ENCODE measurements at places on chromosomes 6 and 20.
A peak's percentile ranks its signal among the peaks of the same experiment; 100 is the strongest.

DNA sequence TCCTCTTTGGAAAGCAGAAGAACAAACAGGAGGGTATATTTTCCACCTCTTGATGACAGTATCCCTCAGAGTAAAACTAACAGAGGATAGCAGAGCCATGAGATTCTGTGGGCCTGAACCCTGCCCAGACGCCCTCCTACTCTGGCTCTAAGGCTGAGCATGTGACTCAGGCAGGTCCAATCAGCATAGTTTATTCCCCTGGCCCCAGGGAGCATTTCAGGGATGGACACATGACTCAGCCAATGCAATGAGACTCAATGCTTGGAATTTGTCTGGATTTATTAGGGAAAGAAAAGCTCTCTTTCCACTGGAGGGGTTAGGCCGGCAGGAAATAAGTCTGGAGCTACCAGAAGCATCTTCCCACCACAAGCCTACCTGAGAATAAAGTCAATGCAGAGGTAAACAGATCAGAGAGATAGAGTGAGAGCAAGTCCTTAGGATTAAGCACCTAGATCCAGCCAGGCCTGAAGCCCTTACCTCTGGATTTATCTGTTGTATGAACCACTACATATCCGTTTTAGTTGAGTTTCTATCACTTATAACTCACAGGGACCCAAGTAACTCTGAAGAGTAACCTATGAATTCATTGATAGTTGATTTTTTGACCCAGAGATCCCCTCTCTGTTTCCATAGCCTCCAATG, 68.2 kb upstream of the EYA2 start:
- no peak for DNase-seq

DNA sequence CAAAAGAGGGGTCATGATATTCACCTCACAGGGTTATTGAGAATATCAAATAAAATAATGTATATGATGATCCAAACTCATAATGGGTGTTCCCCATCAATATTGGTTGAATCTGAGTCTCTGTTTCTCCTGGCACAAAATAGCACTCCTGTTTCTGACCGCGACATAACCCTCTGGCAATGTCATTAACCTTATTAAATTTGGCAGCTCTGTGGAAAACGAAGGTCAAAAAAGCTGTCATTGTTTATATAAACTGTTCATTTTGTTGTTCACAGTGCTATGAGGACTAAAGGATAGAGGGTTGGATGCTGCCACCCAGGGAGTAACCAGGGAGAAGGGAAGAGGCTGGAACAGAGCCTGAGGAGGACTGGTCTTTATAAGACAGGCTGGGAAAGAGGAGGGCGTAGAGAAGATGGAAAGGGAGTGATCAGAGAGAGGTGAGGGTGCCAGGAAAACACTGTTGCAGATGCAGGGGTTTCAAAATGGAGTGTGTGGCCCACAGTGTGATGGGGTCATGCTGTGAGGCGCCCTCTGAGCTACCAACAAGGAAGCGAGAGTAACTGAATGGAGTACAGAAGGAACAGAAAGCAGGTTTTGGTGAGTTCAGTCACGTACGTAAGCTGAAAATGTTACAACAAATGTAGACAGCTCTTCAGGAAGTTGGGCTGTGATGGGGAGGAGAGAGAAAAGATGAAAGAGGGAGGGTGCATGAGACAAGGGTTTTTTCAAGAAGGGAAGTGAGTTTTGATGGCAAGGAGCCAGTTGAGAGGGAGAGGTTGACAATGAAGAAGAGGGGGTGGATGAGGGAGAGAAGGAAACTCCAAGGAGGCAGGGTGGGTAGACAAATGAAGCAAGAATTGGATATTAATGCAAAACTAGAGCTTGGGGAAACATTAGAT, 251.6 kb upstream of the TAB2 start:
- no peak for DNase-seq

- no peak for DNase-seq
Observed at GRCh38 chr6:110101885-110102284, 77.6 kb downstream of the WASF1 start.

DNA sequence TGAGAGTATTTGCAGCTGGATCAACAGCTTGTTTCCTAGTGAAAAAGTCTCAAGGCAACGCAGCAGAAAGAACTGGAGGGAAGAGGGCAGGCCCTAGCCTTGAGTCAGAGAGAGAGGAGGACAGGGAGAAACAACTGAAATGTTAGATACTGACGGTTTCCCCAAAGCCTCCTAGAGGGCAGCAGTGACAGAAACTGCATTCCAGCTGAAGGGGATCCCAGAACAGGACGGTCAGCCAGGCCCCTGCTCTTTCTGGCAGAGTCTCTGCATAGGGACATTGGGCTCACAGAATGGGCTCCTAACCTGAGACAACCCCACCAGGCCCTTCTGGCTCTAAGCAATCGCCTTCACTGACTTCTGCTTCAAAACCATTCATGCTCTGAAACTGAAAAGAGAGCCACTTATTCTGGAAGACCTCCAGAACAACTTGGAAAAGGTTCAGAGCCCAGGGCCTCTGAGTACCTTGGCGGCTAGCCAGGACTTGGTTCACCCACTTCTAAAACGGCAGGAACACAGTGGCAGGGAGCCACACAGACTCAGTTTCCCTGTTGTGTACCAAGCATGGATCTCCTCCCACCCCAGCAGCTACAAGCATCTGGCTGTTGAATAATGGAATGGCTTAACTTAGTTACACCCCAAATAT, 72.9 kb downstream of the PSMB1 start:
- no peak for DNase-seq

DNA sequence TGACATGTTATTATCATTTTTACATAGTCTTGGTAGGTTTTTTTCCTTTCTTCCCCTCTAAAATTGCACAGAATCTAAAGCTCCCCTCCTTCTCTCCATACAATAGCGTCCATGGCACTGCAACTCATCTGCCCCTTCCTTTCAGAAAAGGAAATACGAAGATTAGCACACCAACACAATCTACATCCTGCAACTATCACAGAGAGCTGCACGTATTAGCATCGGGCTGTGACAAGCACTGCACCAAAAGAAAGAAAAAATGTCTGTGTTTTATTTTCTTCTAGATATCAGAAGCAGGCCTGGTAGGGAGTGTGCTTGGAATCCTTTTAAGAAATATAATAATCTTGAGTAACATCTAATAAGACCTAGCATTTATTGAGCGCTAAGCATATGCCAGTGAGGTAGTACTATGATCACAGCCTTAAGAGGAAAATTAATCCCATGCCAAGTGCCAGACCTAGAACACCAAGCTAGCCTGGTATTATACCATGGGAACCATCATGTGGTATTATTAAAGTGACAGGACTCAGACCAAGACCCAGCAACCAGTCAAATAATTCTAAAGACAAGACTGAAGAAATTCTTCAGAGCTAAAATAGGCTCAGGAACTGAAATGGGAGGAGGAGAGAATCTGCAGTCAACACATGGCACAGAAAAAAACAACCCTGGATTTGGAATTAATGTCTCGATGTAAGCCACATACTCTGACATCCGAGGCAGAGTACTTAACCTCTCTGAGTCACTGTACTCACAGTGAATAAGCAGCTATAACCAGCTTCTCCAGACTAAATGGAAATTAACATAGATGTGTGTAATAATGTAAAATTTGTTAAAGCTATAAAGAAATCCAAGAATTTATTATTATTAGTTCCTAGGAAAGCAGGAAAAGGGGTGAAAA, 124.3 kb downstream of the IPCEF1 start:
- DNase-seq: no peak

DNA sequence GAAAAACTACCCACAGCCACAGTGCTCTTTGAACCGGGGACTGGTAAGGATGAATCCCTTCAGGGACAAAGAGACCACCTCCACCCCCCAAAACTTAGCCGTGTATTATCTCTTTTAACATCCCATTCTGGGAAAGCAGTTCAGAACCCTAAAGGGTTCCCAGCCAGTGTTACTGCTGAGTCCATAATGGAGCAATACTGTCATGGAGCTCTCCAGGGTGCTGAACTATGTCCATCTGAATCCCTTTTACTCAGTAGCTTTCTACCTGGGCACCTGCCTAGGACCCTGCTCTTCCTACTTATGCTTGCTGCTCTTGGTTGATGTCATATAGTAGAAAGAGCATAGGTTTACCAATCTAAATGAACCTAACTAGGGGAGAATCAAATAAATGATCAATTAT, 22.3 kb upstream of the SAYSD1 start:
- no peak for DNase-seq

DNA sequence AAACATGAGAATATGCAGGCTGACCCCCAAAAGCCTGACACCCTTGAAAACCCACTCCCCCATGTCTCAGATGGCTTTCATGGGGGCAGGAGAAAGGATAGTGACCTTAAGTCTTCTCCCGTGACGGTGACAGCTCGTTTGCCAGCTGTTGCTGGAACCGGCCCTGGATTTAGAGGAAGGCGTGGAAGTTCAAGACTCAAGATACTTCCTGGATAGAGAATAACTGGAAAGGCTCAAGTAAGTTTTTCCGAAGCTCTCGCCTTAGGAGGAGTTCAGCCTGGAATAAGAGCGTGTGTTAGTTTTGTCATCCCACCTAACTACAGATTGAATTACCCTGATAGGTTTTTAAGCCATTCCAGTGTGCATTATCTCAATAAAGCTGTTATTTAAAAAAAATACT, 11.6 kb upstream of the MTG2 start:
- DNase-seq: no peak

DNA sequence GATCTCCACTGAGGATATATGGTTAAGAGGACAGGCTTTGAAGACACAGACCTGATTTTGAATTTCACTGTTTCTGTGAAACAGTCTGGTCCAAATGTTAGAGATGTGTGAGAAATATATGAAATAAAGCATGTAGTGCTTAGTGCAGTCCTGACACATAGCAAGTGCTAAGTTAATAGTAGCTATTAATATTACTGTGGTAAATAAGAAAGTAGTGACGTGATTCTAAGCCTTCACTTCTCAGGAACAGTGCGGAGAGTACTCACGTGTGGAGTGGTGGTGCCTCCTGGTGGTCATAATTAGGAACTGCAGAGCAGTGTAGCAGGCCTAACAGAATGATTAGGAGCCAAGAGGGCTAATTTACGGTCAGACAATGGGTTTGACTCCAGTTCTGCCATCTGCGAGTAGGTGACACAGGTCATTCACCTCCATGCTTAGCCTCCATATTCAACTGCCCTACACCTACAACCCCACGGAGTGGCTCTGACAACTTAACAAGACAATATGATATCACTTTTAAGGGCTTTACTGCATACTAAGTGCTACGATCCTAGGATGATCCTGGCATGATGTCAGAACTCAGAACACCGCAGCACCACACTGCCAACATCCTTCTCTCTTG, 106.2 kb downstream of the JPH2 start:
- peak; percentile 76 for DNase-seq

DNA sequence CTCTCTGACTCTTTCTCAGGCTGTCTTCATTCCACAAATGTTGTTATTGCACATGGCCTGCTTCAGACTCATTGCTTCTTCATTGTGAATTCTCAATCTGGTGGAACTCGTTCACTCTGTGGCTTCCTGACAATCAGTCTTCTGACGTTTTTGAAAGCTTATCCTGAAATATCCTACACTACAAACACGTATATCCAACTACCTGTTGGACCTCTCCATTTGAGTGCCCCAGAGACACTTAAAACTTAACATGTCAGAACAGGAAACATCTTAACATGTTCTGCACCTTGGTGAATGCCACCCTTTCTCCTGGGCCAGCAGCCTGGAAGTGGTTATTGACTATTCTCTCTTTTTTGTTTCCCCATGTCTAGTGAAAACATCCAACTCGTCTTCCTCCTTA, 50.8 kb downstream of the AIG1 start:
- DNase-seq: no peak

DNA sequence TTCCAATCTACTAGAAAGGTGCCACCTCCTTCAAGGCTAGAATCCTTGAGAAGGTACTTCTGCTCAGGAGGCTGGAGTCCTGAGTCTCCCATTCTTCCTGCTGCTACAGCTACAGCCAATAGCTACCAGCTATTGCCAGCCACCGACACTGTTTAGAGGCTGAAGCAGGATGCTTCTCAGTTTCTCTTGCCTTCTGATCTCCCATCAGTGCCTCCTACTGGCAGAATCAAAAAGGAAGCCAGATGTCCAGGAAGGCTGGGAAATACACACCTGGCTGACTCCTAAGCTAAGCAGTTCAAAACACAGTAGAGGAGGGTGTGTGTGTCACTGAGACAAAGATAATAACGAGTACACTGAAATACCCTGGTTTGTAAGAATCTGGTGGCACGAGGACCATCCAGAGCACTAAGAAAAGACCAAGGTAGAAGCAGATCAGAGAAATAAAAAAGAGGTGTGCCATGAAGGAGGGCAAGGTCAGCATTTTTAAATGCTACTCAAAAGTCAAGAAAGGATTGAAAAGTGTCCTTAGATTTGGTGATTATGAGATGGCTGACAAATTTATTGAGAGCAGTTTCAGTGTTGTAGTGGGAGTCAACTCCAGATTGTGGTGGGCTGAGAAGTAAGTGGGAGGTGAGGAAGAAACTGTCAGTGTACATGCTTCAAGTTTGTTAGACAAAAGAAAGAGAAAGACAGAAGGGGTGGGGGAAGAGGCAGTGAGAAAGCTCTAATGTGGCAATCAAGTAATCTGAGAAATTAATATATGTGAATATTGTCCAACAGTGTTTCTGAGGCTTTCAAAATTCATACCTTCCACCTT, 2.3 kb upstream of the HLA-DMA start:
- no peak for DNase-seq

GRCh38 chr20:18585134-18585533, 2.7 kb upstream of the DTD1 start:
- no peak for DNase-seq

- DNase-seq: no peak
Observed at GRCh38 chr20:52212943-52213342, 21.4 kb upstream of the ZFP64 start.

- no peak for DNase-seq
Observed at GRCh38 chr20:1757072-1757471, 99.5 kb upstream of the SIRPG start.

GRCh38 chr6:118660218-118660569, 8.8 kb upstream of the CEP85L start:
- DNase-seq: no peak

- DNase-seq: no peak
Observed at GRCh38 chr20:44422083-44422482, 53.6 kb upstream of the TTPAL start.

DNA sequence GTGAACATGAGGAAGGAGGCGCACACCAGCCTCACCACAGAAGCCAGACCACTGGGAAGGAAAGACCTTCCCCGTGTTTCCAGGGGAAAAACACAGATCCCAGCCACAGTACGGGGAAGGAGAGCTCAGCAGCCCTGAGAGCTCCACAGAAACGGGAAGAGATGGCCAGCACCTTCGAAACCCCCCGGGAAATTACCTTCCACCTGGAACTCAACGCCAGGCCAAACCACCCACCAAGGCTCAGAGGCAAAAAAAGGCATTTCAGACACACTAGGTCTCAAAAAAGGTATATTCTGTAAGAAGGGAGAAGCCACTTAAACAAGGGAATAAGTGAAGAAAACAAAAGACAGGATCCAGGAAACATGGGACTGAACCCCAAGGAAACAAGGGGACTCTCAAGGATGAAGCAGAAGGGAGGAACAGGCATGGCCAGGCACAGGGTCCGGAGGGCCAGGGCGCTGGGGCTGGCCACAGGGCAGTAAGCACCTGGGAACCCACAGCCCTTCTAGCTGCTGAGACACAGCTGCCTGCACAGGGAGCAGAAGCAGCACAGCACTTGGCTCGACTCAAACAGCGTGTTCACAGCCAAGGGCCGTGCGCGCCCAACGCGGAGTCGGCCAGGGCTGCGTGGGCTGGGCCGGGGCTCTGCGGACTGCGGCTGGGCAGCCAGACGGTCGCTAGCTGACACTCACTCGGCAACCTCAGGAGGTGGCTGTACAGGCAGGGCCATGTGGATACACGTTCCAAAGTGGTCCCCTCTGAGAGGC, 44.6 kb downstream of the TAF4 start:
- DNase-seq: no peak
